Left lung (tissue), 14 donors: ENCODE measurements at places on chromosomes 3 and 15. TPM values are rescaled to one million over a fixed set of nuclear protein-coding genes. Genes with fewer than 3 reads are reported as not detected.
A peak's percentile ranks its signal among the peaks of the same experiment; 100 is the strongest.

- DNase-seq, result peak; percentile 23
These were observed 708 bp downstream of the SEC22A start for GRCh38 chr3:123202451-123202850.

DNA sequence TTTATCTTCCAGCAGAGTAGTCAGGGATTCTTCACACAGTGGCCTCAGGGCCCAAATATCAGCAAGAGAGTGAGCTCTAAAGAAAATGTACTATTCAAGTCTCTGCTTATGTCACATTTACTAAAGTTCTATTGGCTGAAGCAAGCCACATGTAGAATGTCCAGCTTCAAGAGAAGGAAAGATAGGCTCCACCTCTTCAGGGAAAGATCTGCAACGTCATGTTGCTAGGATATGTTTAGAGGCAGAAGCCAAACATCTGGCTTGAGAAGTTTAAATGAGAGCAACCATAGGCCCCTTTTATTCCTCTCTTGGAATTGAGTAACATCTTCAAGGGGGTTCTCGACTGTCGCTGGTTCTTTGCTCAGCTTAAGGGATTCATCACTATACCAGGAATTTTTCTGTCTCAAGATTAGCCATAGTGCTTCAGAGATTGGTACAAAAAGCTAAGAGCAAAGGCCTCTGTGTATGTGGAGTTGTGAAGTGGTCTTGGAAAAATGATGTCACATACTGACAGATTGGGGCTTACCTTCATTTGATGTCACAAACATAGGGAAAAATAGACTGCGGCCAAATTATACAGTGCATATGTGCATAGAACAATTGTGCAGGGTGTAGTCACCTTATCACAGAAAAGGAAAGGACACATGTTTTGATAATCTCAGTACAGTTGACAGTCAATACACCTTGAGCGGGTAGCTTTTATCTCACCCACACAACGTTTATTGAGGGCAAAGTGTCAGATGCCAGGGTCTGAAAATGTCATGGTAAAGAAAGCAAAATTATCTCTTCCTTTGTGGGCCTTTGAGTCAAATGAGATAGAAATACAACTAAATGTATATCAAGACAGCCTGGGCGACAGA, 11.3 kb upstream of the THRB start:
- DNase-seq, result no peak

GRCh38 chr3:118637846-118638245, 396.8 kb downstream of the IGSF11 start:
- DNase-seq, result no peak

DNA sequence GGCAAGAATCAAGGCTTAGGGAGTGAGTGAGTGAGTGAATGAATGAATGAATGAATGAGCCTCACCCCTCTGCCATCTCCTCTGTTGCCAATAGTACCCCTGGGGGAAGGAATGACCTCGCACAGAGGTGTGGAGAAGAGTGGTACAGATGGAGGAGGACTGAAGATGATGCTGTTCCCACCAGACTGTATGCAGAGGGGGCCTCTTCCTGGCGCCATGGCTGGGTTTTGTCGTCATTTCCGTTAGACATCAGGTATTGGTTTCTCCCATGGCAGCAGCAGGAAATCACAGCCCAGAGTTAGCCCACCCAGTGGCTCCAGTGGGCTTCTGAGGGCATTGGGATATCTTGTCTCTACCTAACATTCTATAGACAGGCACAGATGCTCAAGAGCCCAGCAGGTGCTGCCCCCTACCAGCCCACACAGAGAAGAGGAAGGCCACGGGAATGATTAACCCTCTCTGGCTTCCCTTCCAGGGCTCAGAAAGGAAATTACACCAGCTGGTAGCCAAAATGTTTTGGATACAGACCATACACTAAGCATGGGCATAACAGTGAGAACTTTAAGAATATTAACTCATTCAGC, 109.8 kb upstream of the SLC6A11 start:
- DNase-seq, result no peak

DNA sequence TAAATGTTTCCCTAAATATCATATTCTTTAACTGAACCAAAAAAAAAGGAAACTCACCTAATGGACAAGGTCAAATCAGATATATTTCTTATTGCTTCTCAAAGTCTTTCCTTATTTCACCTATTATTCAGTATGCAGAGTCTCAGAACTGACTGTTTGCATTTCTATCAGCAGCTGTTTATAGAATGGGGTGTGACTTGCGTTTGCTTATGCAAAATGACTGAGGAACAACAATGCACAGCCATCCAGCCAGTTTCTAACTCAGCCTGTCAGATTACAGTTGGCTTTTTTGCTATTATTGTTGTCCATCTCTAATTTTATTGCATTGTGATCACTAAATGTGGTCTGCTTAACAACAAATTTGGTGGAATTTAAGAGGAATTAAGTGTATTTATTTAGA, 40.7 kb downstream of the RAB27A start:
- no peak for DNase-seq

GRCh38 chr15:27059610-27060202, 88.7 kb downstream of the GABRG3 start:
- no peak for DNase-seq

DNA sequence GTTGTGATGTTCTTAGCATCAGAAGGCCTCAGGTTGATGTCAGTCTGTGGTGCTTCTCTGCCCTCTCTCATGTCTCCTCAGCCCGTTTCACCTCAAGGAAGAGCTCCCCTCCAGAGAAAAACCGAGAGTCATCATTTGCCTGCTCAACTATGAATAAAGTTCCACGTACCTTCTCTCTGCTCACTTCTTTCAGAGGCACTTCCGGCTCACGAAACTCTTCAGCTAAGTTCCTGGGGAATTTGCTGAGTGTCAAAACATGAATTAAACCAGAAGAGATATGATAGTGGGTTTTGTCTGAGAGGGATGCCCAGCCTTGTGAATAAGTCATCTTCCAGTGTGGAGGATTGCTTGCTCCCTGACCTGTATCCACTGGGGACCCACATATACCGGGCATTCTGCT, 37.7 kb downstream of the CCR4 start:
- DNase-seq, result no peak

GRCh38 chr15:80173022-80173759, 20.4 kb downstream of the FAH start:
- no peak for DNase-seq

The TTLL13 gene
- 0.26 TPM for total RNA-seq

DNA sequence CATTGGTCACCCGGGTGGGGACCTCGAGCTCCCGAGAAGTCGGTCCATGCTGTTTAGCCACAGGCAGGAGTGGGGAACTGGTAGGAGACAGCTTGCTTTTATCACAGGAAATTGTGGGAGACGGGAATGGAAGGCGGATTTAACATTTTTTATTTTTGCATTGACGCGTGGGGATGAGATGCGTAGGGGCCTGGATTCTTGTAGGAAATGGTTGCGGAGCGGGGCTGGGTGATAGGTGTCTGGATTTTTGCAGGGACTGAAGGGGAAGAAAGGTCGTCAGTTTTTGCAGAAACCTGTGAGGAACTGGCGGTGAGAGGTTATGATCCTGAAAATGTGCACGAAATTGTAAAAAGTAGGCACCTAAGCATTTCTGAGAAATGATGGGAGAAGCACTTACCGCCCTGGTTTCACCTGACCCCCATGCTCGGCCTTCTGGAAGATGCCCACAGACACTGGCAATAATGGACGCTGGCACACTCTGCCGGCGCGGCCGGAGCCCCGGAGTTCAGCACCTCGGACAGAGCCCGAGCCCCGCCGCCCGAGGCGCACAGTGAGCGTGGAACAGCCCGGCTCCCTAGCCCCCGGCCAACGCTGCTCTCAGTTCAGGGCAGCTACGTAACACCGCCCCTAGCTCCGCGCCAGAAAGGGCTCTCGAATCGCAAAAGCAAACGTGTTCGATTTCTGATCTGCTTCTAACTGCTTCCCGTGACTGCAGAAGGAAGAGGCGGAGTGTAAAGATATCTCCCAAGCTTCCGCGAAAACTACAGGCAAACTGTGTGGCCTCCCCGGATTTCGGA, 928 bp downstream of the ANKRD34C start:
- DNase-seq, result peak; percentile 83

The LRRC31 gene
- 0.47 TPM for total RNA-seq

The SNTN gene
- not detected for total RNA-seq

- DNase-seq, result no peak
These were observed 24.5 kb upstream of the ANKRD28 start for GRCh38 chr3:15822281-15822680.

DNA sequence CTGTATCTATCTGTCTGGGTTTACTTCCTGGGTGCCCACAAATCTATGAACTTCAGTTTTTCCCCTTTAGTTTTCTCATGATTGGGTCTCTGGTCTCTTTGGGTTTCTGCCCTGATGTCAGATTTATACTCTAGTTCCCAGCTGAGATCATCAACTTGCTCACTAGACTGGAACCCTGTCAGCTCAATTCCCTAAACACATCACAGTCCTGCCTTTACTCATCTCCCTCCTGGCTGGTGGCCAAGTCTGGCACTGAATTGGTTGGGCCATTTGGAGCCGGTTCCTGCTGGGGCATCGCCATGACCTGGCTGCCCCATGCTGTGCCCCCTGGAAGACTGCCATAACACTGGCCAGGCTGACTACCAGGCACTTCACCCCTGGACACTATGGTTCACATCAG, 345.3 kb downstream of the CHST2 start:
- no peak for DNase-seq

GRCh38 chr3:13289771-13290285, 130.3 kb downstream of the NUP210 start:
- no peak for DNase-seq

The CNTN4 gene
- 7.6 TPM for total RNA-seq

DNA sequence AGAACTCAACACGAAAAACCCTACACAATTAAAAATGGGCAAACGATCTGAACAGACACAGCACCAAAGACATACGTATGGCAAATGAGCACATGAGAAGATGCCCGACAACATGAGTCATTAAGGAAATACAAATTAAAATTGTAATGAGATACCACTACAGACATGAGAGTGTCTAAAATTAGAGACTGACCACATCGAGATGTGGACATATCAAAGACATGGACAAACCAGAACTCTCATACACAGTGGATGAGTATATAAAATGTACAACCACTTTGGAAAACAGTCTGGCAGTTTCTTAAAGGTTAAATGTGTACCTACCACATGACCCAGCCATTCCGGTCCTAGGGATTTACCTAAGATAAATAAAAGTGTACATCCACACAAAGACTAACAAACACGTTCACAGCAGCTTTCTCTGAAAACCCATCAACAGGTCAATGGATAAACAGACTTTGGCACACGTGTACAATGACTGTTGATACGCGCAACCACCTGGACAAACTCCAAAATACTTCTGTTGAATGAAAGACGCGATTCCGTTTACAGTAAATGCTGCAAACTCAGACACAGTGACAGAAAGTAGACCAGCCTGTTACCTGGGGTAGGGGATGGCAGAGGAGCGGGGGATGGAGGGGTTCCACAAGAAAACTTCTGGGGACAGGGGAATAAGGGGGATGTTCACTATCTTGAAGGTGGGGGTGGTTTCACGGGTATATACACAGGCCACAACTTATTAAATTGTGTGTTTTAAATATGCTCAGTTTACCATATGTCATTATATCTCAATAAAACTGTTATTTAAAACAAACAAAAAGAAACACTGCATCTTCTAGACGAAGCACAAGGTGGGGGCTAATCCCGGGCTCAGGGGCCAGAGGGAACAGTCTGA, 2.1 kb downstream of the TNK2 start:
- DNase-seq, result no peak

The GOLGA6B gene
- not detected for total RNA-seq

GRCh38 chr3:24662449-24663345, 168.0 kb upstream of the THRB start:
- no peak for DNase-seq

GRCh38 chr3:138307899-138308298, 21.8 kb downstream of the NME9 start:
- no peak for DNase-seq

The TLNRD1 gene
- total RNA-seq, result 19.2 TPM

The POPDC2 gene
- 3.4 TPM for total RNA-seq

GRCh38 chr3:129248286-129248979, 973 bp upstream of the COPG1 start:
- no peak for DNase-seq

The CYP1A2 gene
- not detected for total RNA-seq

- DNase-seq, result no peak
These were observed 984 bp downstream of the PLSCR4 start for GRCh38 chr3:146249921-146250320.

DNA sequence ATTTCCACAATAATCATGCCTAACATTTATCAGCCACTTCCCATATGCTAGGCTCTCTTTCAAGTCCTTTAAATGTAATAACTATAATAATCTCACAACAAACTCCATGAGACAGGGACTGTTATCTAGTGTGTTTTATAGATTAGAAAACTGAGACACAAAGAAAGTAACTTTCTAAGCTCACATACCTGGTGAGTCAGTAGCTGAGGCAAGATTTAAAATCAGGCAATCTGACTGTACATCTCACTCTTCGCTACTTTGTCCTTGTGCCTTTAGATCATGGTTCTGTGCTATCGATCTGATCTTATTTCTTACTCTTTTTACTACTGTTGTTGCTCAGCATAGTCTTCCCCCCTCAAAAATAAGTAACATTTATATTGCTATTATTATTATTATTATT, 295.5 kb downstream of the LPP start:
- no peak for DNase-seq

GRCh38 chr3:73796382-73796781, 171.6 kb upstream of the PDZRN3 start:
- DNase-seq, result no peak

- no peak for DNase-seq
These were observed 55.2 kb downstream of the MGLL start for GRCh38 chr3:127767126-127767525.

DNA sequence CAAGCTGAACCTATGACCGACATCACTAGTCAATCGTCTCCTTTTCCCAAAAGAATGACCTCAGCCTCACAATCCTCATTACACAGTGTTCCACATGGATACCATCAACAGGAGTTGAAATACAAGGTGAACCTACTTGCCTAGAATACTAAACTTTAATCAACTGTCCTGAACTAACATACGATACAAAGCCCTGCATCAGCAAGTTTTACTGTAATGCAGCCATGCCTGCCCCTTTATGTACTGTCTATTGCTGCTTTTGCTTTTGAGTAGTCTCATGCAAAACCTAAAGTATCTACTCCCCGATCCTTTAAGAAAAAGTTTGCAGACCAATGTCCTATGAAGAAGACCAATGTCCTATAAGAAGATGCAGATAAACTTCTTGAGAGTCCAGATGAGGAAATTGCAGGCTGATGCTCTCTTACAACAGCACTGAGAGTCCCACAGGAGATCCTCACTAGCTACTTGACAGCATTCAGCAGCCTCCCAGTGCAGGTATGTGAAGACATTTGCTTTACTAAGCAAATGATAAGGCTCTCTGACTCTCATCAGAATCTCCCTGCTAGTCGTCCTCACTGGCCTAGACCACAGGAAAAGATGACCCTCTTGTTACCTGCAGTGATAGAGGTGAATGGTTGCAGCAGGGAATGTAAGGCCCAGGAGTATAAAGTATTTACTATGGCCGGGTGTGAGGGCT, 23.6 kb downstream of the SUCLG2 start:
- no peak for DNase-seq

DNA sequence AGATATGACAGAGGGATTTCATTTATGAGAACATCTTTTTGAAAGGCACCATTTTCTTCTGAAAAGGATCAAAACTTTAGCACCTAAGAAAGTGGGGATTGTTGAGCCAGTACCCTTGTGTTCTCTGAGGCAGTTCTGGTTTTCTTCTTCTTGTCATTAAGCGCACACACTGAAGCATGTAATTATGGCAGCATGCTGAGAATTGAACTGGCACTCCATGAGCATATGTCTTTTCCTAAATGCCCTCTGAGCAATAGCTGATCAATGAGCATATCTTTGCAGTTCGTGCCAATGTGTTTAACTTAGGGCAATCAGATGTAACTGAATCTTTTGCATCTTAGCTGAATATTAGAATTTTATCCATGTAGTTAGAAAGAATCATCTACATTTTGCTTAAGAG, 53.9 kb upstream of the VGLL3 start:
- no peak for DNase-seq

The IQCF5 gene
- total RNA-seq, result not detected
